ENCODE measurements at places on chromosomes 6 and 20. TPM values are rescaled to one million over a fixed set of nuclear protein-coding genes. Genes with fewer than 3 reads are reported as not detected.

Gene SH3BGRL2
- 8.5 TPM for total RNA-seq

Gene HSPA12B
- 0.21 TPM for total RNA-seq

Gene MDFI
- 0.54 TPM for total RNA-seq

Gene PHACTR1
- total RNA-seq: 0.05 TPM

Gene OPRM1
- not detected for total RNA-seq

Gene PRR3
- 16.5 TPM for total RNA-seq

Gene CNR1
- 0.13 TPM for total RNA-seq

Gene RSPH4A
- 0.44 TPM for total RNA-seq

Gene SLC4A11
- 144 TPM for total RNA-seq

Gene EFCAB8
- 1.1 TPM for total RNA-seq

Gene GNAS-AS1
- total RNA-seq: not detected

Gene MOCS1
- total RNA-seq: 0.98 TPM

Gene RNF5
- 82.3 TPM for total RNA-seq

Gene C6orf120
- 31.5 TPM for total RNA-seq

Gene STMND1
- total RNA-seq: not detected

Gene OSTM1
- 277 TPM for total RNA-seq

Gene NKAIN4
- 5.5 TPM for total RNA-seq
